ENCODE measurements at places on chromosomes 7 and 10. TPM values are rescaled to one million over a fixed set of nuclear protein-coding genes. Genes with fewer than 3 reads are reported as not detected.

- DNase-seq = no peak
Observed at GRCh38 chr10:110919349-110919931, at the start of gene SHOC2. Gene SHOC2, plus strand, starts transcription at chr10:110919604. Its CDS starts 44,755 bp downstream, at chr10:110964359.

DNA sequence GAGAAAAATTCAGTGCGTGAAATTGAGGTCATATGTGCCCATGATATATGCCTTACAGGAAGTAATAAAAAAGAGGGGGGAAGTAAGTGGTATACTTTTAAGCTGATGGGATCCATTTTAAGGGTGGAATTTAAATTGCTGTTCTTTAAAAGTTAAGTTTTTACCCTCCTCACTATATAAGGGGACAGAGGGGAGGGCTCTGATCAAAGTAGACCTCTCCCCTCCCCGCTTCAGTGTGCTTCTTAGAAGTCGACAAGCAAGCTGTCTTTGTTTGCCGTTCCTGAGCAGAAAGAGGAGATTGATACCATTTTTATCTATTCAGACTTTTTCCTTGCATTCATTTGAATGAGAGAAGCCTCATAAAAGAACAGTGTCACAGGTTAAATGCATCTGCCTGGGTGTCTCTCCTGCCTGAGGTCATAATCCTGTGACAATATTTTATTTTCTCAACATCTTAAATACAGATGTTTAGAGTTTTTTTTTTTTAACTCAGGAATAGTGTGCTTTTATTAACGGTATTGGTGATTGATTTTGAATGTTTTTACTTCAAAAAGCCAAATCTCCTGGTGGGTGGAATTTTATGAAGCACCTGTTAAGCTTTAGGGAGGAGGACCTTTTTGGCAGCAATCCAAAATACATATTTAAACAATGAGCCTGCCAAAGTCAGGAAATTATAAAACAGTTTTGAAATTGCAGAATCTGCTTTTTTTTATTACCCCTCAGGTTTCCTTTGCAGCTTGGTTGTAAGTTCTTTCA, 141.7 kb downstream of the KAT6B start:
- DNase-seq = no peak

DNA sequence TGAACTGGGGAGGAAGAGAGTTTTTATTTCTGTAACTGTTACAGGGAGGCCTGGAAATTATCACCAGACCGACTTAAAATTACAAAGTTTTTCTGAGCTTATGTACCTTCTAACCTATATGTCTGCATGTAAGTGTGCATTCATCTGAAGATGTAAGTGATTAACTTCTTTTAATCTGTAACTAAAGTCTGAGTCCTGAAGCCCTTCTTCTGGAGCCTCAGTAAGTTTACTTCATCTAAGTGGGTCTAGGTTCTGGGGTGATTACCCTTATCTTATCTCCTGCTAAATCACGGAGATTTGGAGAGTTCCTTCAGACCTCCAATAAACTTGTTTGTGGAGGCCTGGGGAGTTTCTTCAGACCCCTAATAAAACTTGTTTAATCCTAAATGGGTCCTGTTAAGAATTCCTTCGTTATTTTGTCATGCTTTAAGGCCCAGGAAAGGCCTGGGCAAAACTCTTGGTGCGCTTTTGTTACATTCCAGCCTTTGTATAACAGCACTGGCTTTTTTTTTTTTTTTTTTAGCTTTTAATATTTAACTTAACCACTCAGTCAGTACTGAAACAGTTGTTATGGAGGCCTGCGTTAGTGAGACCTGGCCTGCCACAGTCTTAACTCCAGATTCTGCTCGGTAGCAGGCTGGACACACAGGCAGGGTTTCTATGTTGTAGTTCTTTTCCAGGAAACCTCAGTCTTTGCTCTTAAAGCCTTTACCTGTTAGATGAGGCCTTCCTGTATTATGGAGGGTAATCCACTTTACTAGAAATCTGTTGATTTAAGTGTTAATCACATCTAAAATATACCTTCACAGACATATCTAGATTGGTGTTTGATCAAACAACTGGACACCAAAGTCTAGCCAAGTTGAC, 33.0 kb downstream of the TPST1 start:
- no peak for DNase-seq

- DNase-seq = no peak
Observed at GRCh38 chr7:30038196-30038980, 10.2 kb downstream of the PLEKHA8 start.

DNA sequence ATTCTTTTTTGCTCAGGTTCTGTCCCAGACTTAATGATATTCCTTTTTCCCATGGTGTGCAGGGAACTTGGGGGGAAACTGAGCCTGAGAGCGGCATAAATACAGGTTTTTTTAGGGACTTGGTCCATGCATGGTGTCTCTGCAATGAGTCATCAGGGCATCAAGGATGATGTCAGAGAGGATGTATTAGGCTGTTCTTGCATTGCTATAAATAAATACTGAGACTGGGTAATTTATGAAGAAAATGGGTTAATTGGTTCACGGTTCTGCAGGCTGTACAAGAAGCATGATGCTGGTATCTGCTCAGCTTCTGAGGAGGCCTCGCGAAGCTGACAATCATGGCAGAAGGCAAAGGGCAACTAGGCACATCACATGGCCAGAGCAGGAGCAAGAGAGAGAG, 185.4 kb downstream of the RAB11FIP2 start:
- DNase-seq = no peak

DNA sequence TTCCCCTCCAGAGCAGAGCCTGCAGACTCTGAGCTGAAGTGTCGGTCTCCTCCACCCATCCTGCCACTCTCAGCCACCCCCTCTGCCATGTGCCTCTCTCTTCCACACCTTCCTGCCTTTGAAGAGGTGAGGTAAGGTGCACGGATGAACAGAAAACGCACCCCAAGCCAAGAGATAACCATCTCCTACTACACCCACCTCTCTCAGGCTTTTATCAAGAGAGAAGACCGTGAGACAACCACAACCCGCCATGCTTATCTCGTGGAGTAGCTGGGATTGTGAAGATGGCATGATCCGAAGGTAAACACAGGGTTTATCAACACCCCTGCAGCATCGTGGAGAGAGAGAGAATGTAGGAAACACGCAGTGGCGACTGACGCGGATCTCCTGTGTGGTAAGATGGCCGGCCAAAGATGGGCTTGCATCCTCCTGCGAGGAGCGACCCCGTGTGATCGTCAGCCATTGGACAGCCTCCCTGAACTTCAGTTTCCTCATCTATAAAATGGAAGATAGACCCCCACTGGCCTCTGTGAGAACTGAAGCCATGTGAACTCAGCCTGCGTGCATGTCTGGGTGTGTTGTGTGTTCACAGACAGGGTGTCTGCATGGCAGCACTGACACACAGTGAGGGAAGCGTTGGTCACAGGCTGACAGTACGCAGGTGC, 219.0 kb downstream of the DIP2C start:
- no peak for DNase-seq

DNA sequence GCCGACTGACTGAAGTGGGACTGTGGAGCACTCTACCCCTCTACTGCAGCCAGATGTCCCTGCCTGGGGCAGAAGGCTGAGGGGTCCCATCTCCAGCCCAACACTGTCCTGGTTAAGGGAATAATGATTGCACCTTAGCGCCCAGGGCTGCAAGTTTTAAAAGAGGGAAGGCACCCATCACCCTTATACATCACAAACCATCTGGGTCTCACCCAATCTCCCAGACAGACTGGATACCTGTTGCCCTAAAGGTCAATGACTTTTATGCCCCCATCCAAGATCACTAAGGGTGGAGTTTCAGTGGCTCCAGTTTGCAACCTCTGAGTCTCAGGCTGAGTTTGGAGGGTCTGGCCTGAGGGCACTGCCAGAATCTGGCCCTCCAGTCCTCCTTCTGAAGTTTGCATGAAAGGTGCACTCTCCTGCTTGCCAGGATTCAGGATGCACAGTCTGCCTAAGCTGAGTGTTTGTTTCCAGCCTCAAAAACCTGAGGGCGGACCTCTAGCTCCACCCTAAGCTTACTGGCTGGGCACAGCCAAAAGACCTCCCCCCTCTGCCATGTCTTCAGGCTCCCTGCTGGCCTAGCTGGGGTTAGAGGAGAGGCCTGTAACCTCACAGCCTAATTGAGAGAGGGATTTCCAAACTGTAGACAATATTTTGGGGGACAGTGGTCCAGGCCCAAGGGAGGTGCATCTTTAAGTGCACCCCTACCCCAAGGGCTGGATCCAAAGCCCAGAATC, 2.5 kb upstream of the EMX2 start:
- no peak for DNase-seq

GRCh38 chr7:68679459-68680234, 918.6 kb upstream of the AUTS2 start:
- no peak for DNase-seq

The INA gene
- 0.08 TPM for total RNA-seq

The HABP2 gene
- total RNA-seq = 0.13 TPM

The GSDME gene
- total RNA-seq = 4.5 TPM

Measured in Panc1 (cell line).